ENCODE measurements at places on chromosomes 7 and 10.

DNA sequence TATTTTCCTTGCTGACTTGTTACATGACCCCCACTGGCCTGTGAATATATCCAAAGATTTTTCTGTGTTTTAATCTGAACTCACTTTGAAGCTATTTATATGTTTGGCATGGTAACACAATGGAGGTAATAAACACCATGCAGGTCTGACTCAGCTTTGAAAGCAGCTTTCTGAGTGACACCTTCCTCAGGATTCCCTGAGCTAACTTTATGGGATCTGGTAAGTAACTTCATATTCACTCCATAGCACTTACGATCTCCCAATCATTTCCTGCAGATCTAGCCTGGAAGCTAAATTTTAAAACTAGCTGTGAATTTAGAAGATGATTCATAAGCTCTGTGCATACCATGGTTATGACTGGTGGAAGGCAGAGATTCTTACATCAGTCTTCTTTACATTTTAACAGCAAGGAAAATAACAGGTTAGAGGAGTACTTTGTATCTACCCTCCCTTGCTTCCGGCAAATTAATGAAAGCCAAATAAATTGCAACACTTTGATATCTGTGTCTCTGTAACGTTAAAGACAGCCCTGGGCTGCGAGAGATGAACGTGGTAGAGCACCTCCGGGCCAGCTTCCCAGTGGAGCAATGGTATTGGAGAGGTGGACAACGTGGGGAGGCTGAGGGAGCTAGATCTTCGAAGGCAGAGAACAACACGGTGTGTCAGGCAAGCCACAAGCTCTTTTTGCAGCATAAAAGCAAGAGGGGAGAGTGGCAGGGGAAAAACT lies 170.2 kb upstream of the KLF14 start:
- DNase-seq = no peak

GRCh38 chr10:12590675-12591659 lies 241.6 kb downstream of the CAMK1D start:
- no peak for DNase-seq

DNA sequence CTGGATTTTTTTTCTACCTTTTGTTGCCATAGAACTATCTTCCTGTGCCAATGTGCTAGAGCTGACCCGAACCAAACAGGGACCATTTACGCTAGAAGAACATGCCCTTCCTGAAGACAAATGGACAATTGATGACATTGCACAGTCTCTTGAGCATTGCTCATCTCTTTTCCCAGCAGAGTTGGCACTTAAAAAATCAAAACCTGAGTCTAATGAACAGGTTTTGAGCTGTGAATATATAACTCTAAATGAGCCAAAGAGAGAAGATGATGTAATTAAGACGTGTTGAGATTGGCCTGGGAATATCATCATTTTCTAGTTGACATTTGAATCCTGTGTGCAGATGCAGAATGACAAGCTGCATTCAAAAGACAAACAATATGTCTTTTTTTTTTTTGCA lies 37.1 kb downstream of the TRUB1 start:
- DNase-seq = no peak

DNA sequence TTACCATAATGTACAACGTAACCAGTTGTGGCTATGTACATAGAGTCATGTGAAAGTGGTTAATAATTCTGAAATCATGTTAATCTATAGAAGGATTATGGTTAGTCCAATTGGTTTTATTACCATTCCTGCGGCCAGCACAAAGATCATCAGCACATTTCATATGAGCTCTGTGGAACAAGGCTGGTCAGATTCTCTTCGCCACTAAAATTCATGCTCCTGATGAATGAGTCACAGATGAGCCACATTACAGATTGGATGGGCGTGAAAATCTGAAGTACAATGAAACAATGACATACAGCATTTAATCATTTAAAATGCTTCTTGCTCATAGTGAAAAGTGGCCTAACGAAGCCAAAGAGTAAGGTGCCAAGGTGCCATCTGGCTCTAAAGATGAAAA lies 716.2 kb upstream of the PHF14 start:
- DNase-seq = no peak

DNA sequence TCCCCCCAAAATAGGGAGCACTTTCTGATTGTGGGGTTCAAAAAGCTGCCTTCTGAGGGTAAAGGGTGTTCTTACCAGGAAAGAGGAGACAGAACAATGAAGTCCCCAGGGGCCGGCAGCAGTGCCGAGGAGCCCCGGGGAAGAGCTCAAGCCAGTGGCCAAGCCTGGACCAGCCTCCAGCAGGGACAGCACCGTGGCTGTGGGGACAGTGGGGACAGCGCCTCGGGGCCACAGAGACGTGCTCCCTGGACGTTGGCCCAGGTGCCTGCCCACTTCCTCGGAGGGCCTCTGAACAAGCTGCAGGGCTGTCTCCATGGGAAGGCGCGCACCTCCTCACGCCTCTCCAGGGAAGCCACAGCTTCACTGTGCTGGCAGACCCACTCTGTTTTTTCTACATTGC lies 312.6 kb downstream of the PTPRN2 start:
- DNase-seq = no peak

DNA sequence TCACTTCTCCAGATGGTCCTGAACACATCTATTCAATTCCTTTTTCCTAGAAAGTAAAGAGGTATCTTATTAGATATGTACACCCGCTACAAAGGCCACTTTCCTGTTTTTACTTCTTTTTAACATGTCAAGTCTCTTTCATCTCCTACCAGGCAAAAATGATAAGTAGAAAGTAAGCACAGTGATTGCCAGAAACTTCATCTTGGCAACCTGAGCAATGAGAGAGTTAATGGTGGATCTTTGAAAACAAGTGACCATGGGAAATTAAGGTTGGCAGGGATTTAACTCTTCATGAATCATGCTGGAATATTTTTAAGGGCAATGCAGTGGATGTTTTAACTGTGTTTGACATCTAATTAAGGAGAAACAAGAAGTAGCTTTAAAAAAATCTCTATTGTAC lies 2.7 kb downstream of the SEMA3A start:
- no peak for DNase-seq

DNA sequence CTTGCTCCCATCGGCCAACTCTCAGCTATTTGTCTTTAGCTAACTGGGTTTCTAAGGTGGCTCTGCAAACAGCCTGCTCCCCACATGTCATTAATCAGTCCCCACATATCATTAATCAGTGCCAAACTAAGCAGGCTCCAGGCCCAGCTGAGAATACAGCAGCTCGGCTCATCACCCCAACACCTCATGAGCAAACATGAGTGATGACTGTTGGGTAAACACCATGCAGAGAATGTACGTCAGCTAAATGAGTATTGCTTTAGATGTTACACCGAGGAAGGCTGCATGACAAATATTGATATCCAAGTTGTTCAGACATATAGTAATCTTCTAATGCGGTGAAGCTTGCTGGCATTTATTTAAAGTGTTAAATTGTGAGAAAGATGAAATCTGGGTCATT lies 187.5 kb upstream of the AOAH start:
- no peak for DNase-seq

GRCh38 chr10:100370714-100371481 lies 23.9 kb downstream of the SCD start:
- DNase-seq = peak; percentile 85

DNA sequence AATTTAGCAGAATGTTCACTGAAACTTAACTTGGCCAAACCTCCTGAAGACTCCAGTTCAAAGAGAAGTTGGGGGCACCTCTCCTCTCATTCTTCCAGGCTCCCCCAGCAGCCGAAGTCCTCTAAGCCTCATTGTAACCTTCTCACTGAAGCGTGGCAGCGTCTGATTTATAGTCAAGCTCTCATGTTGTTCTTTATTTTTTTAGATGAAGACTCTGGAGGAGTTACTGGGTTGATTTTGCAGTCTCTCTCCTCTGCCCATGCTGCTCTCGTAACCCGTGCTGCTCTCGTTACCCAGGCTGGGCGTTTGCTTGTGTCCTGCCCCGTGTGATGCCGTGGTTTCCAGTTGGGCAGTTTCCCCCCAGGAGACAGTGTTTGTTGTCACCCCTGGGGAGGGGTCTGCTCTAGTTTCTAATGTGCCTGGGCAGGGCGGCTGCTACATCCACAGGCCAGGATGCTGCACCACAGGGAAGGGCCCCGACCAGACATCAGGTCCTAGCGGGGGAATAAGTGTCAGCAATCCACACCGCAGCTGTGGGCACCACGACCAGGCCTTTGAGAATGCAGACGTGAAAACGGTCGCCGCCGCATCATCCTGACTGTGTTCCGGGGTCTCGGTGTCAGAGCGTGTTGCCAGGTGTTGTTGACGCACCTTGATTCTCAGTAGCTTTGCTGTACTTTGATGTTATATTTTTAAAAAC lies 65.2 kb downstream of the WDR37 start:
- DNase-seq = no peak

- DNase-seq = no peak
Observed at GRCh38 chr10:24681572-24682088, 42.1 kb downstream of the ARHGAP21 start.

GRCh38 chr7:27164045-27164366 lies 1.3 kb downstream of the HOXA9 start:
- DNase-seq = no peak

- peak; percentile 57 for DNase-seq
Observed at GRCh38 chr10:1360558-1361164, 304.5 kb downstream of the WDR37 start.

DNA sequence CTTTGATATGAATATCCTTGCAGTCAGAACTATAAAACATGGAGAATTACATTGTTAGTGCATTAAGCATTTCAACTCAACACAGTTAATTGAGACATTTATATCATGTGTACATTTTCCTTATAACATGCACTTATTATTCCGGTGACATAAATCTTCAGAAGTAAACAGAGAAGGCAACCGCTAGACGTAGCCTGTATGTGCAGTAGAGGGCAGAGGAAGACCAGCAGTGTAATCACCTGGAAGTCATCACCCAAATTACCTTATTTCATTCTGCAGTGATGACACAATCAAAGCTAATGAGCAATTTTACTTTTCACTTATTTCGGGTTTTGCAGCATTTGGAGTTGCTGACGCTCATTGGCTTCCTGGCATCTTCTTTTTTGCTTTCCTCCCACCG lies 394.6 kb downstream of the SDK1 start:
- no peak for DNase-seq

DNA sequence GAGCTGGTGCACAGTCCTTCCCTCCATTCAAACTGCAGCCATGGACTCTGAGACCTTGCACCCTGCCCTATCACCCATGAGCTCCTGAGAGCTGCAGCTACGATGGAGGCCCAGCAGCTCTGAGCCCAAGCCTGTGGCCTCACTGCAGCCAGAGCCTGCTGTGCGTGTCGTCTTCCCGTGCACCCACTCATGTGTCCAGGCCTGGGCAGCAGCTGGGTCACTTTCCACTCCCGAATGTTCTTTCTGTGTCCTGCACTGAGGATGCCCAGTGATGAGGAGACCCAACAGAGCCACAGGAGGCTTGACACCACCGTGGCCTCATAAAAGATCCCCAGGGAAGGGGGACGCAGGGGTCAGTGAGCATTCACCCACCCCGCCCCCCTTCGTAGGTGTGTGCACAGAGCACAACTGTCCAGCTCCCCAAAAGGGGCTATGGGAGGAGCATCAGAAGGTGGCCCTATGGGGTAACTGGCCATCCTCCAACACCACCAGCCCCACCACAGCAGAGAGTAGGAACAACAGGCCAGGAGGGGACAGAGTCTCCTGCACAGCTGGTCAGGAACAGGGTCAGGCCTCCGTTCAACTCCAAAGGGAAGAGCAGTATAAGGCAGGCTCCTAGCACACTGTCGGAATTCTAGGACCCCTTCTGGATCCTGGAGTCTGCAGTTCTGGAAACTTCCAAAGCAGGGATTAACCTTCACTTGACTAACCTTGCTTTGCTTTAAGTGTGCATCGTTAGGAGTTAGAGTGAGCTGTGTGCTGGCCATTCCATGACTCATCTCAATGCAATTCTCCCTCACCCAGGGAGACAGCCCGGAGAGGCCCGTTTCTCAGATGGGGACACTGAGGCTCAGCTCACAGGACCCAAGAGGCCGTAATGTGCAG lies 52.6 kb downstream of the RASGEF1A start:
- DNase-seq = no peak

DNA sequence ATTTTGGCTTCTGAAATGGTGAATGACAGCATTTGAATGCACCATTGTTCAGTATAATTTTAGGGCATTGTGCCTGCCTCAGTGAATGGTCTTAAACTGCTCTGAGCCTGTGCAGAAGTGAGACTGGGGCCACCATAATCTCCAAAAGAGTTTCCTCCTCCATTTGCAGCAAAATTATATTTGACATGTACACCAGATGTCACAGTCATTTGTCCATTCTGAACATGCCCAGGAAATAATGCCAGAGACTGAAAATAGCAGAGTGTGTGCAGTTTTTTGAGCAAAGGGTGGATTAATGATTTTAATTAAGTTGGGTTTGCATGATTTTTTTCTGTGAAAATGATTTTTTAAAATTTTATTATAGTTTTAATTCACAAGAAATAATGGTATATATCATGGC lies 26.4 kb upstream of the SLC35B4 start:
- no peak for DNase-seq

DNA sequence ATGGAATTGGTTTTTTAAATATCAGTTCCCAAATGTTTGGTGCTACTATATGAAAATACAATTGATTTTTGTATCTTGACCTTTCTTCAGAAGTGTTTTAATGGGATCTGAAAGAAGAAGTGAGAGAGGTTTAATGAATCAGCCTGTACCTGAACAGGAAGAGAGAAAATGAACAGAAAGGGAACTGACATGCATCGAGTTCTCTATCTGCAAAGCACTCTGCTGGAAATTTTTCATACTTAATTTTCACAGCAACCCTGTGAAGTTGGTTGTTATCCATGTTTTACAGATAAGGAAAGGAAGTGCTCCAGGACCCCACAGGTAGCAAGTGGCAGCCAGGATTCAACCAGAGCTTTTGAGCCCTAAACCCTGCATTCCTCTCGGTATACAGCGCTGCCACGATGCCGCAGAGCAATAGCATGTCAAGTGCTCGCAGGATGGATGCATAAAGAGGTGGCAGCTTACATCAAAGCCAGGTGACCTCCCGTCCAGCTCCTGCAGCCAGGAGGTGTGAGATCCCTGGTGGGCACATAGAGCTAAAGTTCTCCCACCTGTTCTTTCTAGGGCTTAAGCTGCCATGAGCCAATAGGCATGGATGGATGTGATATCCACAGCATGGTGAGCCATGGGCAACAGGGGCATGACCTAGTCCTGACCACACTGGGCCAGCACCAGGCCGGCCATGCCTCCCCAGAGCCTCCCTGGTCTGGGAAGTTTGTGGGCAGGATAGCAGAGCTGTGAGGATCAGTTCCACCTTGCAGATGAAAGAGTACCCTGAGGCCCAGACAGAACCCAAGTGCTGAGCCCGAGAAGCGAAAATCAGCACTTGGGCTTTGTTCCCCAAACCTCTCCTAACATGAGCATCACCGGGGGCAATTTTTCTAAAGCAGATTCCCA lies 57.2 kb downstream of the CALML3 start:
- no peak for DNase-seq

DNA sequence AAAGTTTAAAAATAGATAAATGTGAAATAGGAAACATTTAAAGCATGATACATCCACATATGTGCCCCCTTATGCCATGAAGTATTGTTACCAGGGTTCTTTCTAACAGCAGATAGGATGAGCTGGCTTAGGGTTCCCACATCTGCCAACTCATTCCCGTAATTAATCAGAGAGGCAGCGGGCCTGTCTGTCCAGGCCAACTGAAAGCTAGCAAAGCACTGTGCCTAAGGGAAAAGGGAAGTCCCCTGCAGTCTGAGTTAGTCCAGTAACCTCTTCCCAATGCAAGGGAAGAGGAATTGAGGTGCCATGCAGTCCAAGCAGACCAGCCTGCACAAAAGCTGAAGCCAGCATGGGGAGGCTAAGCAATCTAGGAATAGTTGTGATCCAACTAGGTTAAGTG lies 18.3 kb upstream of the ZC3HAV1L start:
- no peak for DNase-seq
